Right forelimb (tissue), 1 donor: ENCODE measurements at places on chromosomes 6 and 20.

GRCh38 chr20:48284837-48285236 lies 499.6 kb upstream of the SULF2 start:
- no peak for DNase-seq

- no peak for DNase-seq
Observed at GRCh38 chr20:25336561-25337422, 53.8 kb downstream of the ABHD12 start.

DNA sequence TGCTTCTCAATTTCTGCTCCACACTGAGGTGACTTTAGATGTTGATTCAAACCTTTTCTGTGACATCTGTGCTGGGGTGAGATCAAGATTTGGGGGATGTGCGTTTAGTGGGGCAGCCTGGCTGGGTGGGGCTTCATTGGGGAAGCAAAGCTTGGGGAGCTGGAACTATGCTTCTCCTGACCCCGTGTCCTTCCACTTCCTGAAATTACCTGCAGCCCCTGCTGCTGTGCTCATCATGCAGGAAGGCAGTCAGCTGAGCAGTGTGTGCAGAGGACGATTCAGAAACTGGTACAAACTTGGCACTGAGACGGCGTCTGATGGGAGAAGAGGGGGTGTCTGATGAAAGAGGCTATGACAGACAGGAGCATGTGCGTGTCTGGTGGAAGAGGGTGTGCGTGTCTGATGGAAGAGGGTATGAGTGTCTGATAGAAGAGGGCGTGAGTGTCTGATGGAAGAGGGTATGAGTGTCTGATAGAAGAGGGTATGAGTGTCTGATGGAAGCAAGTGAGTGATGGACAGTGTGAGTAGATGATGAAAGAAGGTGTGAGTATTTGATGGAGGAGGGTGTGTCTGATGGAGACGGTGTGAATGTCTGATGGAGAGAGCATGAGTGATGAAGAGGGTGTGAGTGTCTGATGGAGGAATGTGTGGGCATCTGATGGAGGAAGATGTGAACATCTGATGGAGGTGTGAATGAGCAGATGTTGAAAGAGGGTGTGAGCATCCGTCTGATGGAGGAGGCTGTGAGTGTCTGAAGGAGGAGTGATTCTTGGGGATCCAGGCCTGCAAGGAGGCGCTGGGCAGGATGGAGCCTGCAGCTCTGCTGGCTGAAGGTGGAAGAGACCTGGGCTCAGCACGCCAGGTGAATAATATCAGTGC lies 103.4 kb downstream of the SYCP2 start:
- DNase-seq: no peak

DNA sequence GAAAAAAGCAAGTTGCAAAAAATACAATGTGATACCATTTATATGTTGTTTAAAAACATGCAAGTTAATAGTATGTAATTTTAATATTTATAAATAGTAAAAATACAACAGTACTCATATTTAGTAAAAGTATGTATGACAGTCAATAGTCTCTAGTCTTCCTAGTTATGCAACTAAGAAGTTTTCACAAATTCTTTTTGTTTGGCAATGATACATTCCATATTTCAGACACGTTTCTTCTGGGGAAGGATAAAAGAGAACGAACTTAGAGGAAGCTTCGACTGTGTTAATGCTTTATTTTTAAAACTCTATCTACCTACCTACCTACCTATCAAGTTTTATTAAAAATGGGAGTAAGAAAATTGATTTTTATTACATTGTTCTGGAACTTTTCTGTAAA lies 77.7 kb downstream of the UBE3D start:
- no peak for DNase-seq

- no peak for DNase-seq
Observed at GRCh38 chr6:133549371-133549801, 308.2 kb downstream of the EYA4 start.

GRCh38 chr20:20161611-20162010 lies 109.3 kb downstream of the CFAP61 start:
- DNase-seq: no peak
